ENCODE measurements at places on chromosomes 13 and 19. TPM values are rescaled to one million over a fixed set of nuclear protein-coding genes. Genes with fewer than 3 reads are reported as not detected.

Gene CILP2
- total RNA-seq, result 0.97 TPM

- ATAC-seq, result no peak
These were observed 34.4 kb upstream of the FXYD3 start for GRCh38 chr19:35081201-35081600.

GRCh38 chr19:55599842-55600661 is at the start of gene ZNF524:
ZNF524 (plus strand) TSS chr19:55600288; CDS start chr19:55602113, 1,825 bp downstream.
- peak; percentile 63 for ATAC-seq

DNA sequence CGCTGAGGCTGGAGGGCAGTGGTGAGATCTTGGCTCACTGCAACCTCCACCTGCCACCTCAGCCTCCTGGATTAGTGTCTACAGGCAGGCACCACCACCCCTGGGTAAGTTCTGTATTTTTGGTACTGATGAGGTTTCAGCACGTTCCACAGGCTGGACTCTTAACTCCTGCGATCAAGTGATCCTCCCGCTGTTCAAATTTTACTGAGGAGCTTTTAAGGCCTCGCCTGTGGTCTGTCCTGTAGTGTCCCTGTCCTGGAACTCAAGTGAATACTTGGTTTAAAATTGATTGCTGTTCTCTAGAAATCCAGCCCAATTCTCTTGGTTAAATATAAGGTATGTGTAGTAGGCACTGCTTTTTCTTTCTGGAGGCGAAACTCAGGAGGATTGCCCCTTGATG is 65.2 kb downstream of the DPRX start:
- no peak for ATAC-seq

DNA sequence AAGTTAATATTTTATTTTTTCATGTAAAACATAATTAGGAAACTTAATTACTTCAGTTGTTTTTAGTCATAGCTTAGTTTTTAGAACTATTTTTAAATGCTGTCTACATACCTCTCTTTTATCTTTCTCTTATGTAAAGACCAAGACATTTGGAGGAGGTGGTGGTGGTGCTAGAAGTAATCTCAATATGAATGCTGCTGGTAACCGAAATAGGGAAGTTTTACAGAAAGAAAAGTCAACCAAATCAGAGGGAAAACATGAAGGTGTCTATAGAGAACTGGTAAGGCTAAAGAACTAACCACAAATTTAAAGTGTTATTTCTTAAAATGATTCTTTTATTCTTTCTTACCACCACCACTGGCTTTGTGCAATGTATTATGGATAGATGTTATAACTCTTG is 97.3 kb downstream of the TDRD3 start:
- no peak for ATAC-seq

DNA sequence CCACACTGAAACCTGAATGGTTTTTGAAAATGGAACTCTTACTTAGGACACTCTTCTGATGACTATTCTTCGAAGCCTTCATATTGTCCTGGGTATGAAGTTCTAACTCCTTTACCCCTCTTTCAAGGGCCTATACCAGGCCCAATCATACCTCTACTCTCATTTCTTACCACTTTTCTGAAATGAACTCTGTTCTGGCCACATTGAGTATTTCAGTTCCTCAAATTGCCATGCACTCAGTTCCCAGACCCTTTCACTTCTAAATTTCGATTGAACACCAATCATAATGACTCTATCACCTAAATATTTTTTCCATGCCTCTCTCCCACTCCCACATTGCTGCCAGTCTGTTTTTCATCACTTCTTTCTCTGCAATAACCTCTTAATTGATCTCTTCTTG is 53.7 kb downstream of the LACC1 start:
- ATAC-seq, result peak; percentile 11

GRCh38 chr13:45700971-45701900 is 884 bp upstream of the CBY2 start:
- peak; percentile 84 for ATAC-seq

Gene WDR88
- total RNA-seq, result 0.58 TPM

Gene LMTK3
- total RNA-seq, result 5.9 TPM

GRCh38 chr19:7734220-7735203 is 2.6 kb upstream of the CLEC4G start:
- no peak for ATAC-seq

Gene OR10H2
- not detected for total RNA-seq

- ATAC-seq, result no peak
These were observed 665.7 kb upstream of the SLC10A2 start for GRCh38 chr13:103731959-103732358.

DNA sequence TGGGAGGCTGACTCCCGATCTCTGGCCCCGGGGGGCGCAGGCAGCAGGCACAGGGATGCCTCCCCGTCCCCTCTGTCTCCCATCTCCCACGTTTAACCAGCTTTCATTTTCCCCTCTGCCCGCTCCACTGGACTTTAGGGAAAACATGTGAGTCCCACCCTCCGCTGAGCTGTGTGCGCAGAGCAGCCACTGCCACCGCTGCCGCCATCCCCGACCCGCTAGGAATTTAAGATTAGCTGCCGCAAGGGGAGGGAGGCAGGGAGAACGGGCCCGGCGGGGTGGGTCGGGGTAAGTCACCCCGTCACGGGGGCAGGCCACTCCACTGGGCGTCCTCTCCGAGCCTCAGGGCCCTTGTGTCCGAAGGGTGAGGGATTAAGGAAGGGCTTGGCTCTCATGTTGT is 15.5 kb downstream of the KCNN1 start:
- ATAC-seq, result no peak

Gene USHBP1
- total RNA-seq, result 0.48 TPM

DNA sequence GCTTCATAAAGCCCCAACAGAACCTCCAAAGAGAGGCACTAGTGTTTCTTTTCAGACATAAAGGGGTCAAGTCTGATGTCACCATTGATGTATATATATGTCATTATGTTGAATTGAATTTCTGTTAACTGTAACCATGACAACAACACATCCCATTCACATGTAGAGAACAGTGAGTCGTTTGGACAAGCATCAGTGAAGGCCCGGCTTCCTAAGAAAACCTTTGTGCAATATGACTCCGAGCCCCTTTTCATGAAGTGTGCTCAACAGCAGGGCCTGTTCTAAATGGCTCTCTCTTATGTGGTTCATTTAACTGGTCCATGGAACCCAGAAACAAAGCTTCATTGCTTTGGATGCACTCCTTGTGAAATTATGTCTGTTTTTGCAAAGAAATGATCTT is 67.2 kb upstream of the UBL3 start:
- no peak for ATAC-seq

DNA sequence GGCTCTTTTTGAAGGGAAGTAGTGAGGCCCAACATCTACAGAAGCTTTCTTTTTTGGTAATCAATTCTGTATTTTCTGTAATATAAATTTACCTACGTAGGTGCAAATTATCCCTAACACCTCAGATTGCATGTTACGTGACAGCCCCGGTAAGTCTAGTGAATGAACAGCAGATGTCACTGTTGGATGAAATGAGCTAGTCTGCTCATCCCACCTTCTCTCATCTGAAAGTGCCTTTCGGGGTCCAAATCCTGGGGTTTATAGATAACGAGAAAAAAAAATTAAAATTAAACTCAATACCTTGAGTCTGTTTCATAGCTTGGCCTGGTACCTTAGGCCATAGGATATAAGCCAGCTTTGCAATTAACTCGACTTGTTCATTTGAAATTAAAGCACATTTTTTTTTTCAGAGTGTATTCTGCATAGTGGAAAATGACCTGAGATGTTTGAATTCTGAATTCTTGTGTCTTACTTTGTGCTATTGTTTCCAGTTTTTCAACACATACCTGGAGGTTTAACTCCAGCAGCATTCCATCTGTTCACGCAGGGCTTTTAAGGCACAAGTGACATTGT is 548.2 kb downstream of the GPC5 start:
- ATAC-seq, result no peak

GRCh38 chr19:12784394-12784870 is 6.9 kb upstream of the JUNB start:
- ATAC-seq, result peak; percentile 6

DNA sequence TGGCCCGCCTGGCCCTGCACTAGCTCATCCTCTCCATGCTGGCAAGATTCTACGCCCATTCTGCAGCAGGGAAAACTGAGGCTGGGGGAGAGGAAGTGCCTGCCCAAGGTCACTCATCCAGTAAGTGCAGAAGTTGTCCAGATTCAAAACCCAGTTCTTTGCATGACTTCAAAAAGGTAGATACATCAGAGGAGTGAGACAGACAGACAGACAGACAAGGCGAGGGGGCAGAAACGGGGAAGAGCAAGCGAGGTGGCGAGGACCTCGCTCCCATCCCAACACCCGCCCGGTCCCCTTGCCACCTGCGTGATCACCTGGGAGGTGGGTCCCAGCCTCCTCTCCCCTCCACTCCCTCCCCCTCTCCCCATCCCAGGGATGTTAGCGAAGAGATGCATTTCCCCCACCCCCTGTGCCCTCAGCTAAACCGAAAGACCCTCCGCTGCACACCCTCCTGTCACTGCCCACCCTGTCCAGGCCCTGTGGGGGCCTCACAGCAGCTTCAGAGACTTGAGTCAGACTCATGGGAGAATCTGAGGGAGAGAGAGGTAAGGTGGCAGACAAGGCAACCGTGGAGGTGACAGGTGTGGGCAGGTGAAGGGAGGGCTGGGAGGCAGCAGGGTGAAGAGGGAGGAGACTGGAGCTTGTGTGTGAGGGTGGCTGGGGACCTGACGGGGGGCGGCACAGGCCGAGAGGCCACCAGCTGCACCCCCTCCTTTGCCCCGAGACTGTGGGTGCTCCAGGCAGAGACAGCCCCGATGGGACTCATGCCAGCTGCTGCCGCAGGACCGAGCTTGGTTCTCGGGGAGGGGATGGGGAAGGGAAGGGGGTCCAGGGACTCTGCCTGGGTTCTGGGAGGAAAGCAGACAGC is 18.9 kb downstream of the LRRC4B start:
- no peak for ATAC-seq

Gene KCNRG
- total RNA-seq, result 0.45 TPM

Gene ZFP28
- total RNA-seq, result 5.5 TPM

DNA sequence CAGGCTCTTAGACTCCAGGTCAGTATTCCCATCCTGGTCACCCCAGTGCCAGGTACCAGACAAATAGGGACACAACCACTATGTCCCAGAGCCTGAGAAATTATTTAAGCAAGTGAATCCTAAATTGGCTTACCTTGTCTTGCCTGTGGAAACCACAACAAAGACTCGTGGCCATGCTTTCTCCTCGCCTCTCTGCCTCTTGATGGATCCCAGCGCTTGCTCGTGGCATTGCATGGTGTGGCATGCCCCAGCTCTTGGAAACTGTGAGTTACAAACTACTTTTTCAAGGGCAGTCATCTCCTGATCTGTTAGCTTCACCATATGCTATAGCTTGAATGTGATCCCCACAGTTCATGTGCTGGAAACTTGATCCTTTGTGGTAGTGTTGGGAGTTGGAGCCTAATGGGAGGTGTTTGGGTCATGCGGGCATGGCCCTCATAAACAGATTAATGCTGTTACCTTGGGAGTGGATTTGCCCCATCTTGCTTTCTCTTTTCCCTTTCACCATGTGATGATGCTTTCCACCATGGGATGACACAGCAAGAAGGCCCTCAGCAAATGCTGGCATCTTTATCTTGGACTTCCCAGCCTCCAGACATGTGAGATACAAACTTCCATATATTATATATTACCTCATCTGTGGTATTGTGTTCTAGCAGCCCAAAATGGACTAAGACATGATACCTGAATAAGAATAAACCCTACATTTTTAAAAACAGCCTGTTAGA is 31.2 kb downstream of the SPRYD7 start:
- no peak for ATAC-seq

Gene PTH2
- not detected for total RNA-seq

Gene SOHLH2
- total RNA-seq, result not detected

- no peak for ATAC-seq
These were observed 81.1 kb downstream of the COL4A1 start for GRCh38 chr13:110225609-110226574.

GRCh38 chr13:77896536-77896935 is 22.1 kb downstream of the EDNRB start:
- no peak for ATAC-seq

Gene FCGBP
- total RNA-seq, result 11.3 TPM

Gene POU4F1
- 0.35 TPM for total RNA-seq

DNA sequence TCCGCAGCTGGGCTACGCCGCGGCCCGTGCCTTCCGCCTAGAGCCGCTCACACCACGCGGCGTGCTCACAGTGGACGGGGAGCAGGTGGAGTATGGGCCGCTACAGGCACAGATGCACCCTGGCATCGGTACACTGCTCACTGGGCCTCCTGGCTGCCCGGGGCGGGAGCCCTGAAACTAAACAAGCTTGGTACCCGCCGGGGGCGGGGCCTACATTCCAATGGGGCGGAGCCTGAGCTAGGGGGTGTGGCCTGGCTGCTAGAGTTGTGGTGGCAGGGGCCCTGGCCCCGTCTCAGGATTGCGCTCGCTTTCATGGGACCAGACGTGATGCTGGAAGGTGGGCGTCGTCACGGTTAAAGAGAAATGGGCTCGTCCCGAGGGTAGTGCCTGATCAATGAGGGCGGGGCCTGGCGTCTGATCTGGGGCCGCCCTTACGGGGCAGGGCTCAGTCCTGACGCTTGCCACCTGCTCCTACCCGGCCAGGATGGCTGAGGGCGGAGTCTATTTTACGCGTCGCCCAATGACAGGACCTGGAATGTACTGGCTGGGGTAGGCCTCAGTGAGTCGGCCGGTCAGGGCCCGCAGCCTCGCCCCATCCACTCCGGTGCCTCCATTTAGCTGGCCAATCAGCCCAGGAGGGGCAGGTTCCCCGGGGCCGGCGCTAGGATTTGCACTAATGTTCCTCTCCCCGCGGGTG is 7.4 kb downstream of the DBP start:
- no peak for ATAC-seq

GRCh38 chr13:44969551-44970484 is 19.5 kb downstream of the NUFIP1 start:
- no peak for ATAC-seq

- ATAC-seq, result no peak
These were observed 96.2 kb downstream of the LHFPL6 start for GRCh38 chr13:39506559-39507390.

DNA sequence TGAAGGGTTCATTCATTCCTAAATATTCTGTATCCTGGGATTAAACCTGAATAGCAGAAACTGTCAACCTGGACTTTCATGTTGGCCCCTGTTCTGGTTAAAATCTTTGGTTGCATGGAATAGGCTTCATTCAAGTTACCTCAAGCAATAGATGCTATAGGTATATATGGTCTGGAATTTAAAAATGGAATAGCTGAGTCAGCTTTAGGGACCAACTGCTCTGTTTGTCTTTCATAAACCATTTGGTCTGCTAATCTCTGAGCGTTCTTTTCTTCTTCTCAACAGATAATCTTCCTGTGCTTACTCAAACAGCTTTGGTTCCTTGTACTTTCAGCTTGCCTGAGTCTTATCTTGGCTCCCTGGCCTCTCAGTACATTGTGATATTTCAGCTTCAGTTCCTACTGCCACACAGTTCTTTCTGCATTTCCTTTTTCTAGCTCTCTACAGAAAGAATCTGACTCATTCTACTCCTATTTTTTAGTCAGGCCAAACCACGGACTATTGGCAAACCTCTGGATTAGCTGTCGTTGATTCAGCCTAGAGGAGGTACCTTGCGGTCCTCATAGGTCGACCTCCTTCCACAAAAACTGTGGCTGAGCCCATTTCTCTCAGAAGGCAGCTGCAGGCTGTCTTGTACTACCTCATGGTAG is 35.9 kb upstream of the MAB21L1 start:
- peak; percentile 28 for ATAC-seq

- ATAC-seq, result no peak
These were observed 25.4 kb downstream of the ATP11A start for GRCh38 chr13:112715210-112715609.

Gene CD79A
- 0.98 TPM for total RNA-seq

GRCh38 chr13:46202966-46203365 is 8.8 kb upstream of the LRRC63 start:
- ATAC-seq, result no peak

- no peak for ATAC-seq
These were observed 31.7 kb downstream of the TSHZ3 start for GRCh38 chr19:31317570-31317969.

GRCh38 chr13:60347690-60348089 is 49.3 kb upstream of the TDRD3 start:
- ATAC-seq, result no peak

Gene ZNF284
- total RNA-seq, result 3.6 TPM
